Mammary epithelial cell (primary cell): ENCODE measurements at places on chromosomes 4 and X. TPM values are rescaled to one million over a fixed set of nuclear protein-coding genes. Genes with fewer than 3 reads are reported as not detected.

PDZD4 gene
- 0.19 and 0.54 TPM in 2 replicates for total RNA-seq

GPR34 gene
- total RNA-seq: not detected

MAGEA1 gene
- total RNA-seq: not detected

ABHD18 gene
- 7.7 and 8.1 TPM in 2 replicates for total RNA-seq

XAGE2 gene
- total RNA-seq: not detected

CXCL11 gene
- 0.35 and 0.99 TPM in 2 replicates for total RNA-seq

ERVMER34-1 gene
- 5.4 and 6.6 TPM in 2 replicates for total RNA-seq

HSPA4L gene
- total RNA-seq: 40.7 and 44.9 TPM in 2 replicates

DUSP21 gene
- not detected for total RNA-seq

EVC2 gene
- 2.9 and 4.4 TPM in 2 replicates for total RNA-seq

PCSK1N gene
- 36.3 and 36.4 TPM in 2 replicates for total RNA-seq

ZNF732 gene
- total RNA-seq: 0.80 and 2.0 TPM in 2 replicates

KDR gene
- 0.35 and 0.49 TPM in 2 replicates for total RNA-seq

STATH gene
- not detected in 2 replicates for total RNA-seq

TMPRSS11A gene
- not detected in 2 replicates for total RNA-seq

IL1RAPL1 gene
- total RNA-seq: 0.17 TPM

TRAPPC11 gene
- total RNA-seq: 33.3 and 34.7 TPM in 2 replicates

PRDM5 gene
- 19.0 TPM for total RNA-seq

RNF4 gene
- 57.3 TPM for total RNA-seq

PHOX2B gene
- total RNA-seq: not detected

FABP2 gene
- not detected for total RNA-seq

PPP1R2C gene
- not detected for total RNA-seq

AWAT2 gene
- total RNA-seq: 0.33 TPM

TRAM1L1 gene
- 2.8 TPM for total RNA-seq

CTSO gene
- total RNA-seq: 11.0 TPM

SPRY1 gene
- 8.2 TPM for total RNA-seq

DKC1 gene
- total RNA-seq: 31.3 TPM

PROM1 gene
- total RNA-seq: not detected in 2 replicates

NXF2 gene
- not detected for total RNA-seq

CNGA1 gene
- 0.12 TPM in 1 of 2 replicates, not detected in the other for total RNA-seq

GPR143 gene
- total RNA-seq: not detected in 2 replicates

ARX gene
- not detected for total RNA-seq

AKAP14 gene
- total RNA-seq: not detected in 2 replicates

RAB33A gene
- not detected in 2 replicates for total RNA-seq

CXorf65 gene
- not detected for total RNA-seq

CENPVL1 gene
- total RNA-seq: not detected

BCLAF3 gene
- total RNA-seq: 10.2 and 11.0 TPM in 2 replicates

SUPT20HL1 gene
- total RNA-seq: not detected in 2 replicates

PABPC4L gene
- total RNA-seq: 1.8 TPM

NUDT9 gene
- 11.0 TPM for total RNA-seq

FGF13 gene
- total RNA-seq: 1.3 TPM

UBA6 gene
- total RNA-seq: 203 TPM

MAGEB2 gene
- not detected in 2 replicates for total RNA-seq

SHROOM2 gene
- 12.0 TPM for total RNA-seq

UCP1 gene
- not detected in 2 replicates for total RNA-seq

TSPAN7 gene
- total RNA-seq: 0.59 and 0.61 TPM in 2 replicates

FGF5 gene
- total RNA-seq: 0.17 TPM

TASL gene
- not detected in 2 replicates for total RNA-seq

AMTN gene
- total RNA-seq: not detected in 2 replicates

SPANXN3 gene
- total RNA-seq: not detected
